ENCODE measurements at places on chromosomes 11 and 22.

DNA sequence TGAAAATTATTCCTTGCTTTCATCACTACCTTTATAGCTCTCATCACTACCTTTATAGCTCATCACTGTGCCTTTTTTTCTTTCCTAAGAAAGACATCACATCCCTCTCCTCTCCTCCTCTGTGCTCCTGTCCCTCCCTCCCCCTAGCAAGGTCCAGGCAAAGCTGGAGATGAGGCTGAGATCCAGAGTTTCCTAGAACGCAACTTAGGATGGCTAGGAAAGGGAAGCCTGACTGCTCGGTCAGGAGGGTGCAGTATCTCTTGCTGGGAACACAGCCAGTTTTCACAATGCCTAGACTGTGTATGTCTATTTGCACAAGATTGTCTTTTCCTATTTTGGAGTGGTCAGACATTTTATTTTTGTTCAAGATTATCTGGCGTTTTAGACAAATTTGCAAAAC lies 24.7 kb downstream of the TUB start:
- no peak for DNase-seq

GRCh38 chr11:77440678-77441077 lies 33.2 kb downstream of the PAK1 start:
- DNase-seq: no peak

GRCh38 chr11:832529-833113 lies at the start of gene CD151:
CD151 (plus strand) TSS chr11:832952; CDS start chr11:836070, 3,118 bp downstream.
- DNase-seq: peak; percentile 80

- no peak for DNase-seq
Observed at GRCh38 chr22:40592352-40593113, 44.0 kb downstream of the MRTFA start.

DNA sequence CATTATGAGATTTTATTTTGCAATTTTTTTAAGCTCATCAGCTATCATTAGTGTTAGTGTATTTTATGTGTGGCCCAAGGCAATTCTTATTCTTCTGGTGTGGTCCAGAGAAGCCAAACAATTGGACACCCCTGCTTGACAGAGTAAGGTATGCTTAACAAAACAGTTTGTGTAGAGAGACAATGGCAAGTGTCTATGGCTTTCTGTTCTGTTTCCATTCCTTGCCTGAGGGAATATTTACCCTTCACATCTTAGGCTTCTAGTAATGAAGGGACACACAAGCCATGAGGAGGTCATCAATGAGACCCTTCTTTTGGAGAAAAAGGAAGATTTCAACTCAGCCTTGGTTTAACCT lies 1278.4 kb upstream of the TENM4 start:
- no peak for DNase-seq

DNA sequence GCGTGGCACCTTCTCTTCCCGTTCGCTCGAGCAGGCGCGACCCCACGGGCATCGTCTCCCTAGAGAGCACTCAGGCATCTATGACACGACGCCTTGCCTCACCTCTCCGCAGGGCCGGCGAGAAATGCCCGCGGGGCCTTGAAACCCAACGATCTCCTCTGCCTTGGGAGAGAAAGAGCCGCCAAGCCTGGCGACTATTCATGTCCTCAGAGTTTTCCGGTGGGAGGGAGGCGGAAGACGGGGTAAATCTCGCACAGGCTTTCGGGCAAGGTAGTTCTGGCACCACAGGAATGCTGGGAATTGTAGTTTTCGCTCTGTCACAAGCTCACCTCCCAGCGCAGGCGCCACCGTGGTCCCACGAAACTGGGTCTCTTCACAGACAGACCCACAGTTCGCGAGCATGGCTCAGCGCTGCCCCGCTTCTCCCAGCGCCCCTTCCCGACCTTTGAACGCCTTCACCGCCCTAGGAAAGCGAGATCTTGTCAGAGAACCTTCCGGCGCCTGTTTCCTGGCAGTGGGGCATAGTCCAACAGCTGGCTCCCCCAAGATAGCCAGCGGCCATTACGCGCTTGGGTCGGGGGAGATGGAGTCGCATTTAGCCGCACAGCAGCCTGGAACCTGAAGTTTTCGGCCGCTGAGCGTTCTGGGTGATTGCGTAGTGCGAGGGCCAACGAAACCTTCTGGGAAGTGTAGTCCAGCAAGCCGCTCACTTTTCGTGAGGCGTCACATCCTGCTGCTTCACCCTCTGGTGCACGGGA lies at the start of gene CCDC90B:
CCDC90B (minus strand) TSS at position 597 of the 758 bp plus-strand sequence; CDS start at position 202, 395 bp downstream.
- DNase-seq: peak; percentile 99

- DNase-seq: no peak
Observed at GRCh38 chr11:46557684-46558151, 36.1 kb downstream of the AMBRA1 start.

DNA sequence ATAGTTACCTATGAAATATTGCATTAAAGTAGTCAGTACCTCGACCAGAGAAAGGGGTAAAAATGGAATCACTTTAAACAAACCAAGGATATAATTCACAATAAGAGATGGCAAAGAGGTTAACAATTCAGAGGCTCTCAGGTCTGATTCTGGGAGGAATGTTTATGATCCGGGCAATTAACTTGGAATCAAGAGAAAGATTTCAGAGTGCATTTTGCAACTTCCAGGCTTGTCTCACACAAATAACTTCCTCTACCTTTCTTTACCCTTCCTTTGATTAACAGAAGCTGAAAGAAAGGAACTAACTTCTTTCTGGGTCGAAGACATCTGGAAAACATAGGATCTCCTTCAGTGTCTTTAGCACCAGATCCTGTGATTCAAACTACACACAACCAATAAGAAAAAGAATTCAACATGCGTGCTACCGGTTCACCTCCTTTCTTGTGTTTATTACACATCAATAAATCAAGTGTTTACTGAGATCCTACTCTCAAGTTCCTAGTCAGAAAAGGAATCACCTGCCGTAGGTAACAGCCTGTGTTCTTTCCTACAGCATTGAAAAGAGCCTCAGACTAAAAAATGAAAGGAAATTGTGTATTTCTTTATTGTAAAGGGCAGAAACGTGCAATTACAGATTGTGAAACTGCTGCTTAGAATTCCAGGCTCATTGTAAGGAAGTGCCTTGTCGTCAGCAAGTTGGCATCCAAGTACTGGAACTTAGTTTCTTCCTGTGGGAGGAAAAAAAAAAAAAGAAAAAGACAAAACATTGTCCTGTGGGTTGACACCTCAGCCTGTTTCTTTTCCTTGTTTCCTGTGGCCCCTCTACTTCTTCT lies 29.5 kb downstream of the CARD18 start:
- no peak for DNase-seq

DNA sequence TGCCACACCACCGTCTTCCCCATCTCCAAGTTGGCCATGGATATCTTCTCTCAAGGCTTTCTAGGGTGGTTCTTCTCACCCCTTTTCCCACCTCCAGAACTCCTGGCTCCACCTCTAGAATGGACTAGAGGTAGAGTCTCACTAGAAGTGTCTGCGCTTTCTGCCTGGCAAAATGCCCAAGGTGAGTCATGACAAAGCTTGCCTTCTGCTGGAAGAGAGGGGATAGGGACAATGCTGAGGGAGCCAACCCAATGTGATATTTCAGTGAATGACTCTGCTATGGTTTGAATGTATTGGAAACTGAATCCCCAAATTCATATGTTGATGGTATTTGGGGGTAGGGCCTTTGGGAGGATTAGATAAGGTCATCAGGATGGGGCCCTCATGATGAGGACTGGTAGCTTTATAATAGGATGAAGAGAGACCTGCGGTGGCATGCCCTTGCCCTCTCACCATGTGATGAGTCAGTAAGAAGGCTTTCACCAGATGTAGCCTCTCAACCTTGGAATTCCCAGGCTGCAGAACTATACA lies 4.1 kb upstream of the CD82 start:
- peak; percentile 32 for DNase-seq

DNA sequence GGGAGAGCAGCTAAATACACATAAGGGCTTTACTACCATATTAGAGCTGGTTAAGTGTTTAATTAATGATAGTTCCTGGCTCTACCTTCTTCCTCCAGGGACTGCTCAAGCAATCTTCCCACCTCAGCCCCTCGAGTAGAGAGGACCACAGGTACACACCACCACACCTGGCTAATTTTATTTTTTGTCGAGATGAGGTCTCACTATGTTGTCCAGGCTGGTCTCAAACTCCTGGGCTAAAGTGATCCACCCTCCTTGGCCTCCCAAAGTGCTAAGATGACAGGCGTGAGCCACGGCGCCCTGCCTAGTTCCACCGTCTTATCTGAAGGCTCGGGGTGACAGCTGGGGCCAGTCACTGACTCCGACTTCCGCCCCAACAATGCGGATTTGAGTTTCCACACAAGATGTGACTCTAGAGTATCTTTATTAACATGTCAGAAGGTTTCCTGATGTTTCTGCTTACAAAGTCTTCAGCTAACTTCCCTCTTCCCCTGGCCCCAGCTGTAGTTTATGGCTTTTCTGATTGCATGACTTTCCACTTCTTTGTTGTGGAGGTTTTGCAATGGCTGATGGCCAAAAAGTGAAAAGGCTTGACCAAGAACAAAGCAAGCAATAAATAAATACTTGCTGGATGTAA lies 16.8 kb downstream of the TPST2 start:
- no peak for DNase-seq
